ENCODE measurements at places on chromosomes 6 and 20.
A peak's percentile ranks its signal among the peaks of the same experiment; 100 is the strongest.

GRCh38 chr6:29762781-29763214 lies 39.6 kb downstream of the HLA-F start:
- no peak for DNase-seq

DNA sequence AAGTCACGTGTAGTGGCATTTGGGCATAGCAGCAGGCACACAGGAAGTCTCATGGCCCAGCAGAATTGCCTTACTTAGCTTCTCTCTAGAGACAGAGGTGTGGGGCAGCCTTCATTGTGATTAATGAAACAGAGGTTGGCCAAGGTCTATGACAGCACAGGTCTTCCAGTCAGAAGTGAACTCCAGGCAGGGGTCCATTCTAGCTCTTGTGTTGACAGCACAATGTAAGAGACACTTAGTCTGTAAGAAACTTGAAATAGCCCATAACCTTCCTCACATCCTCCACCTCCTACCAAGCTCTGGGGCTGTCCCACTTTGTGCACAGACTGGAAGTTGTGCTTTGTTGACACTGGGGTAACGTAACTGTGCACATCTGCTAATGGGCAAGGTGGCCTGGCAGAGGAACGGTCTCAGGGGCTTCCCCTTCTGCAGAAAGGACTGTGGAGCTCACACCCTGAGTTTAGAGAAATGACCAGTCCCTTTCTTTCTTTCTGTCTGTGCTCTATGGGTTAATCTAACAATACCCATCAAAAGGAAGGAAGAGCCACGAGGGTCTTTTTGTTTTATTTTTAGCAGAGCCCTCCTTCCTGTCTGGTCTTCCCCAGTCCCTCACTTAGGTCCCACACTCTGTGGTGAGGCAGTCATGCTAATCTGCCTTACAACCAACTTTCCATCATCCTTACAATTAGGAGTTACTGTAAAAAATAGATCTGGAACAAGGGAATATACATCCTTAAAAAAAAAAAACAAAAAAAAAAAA lies 35.6 kb upstream of the TAGAP start:
- no peak for DNase-seq

- peak; percentile 92 for DNase-seq
These were observed 15.2 kb upstream of the ROS1 start for GRCh38 chr6:117440706-117441525.

DNA sequence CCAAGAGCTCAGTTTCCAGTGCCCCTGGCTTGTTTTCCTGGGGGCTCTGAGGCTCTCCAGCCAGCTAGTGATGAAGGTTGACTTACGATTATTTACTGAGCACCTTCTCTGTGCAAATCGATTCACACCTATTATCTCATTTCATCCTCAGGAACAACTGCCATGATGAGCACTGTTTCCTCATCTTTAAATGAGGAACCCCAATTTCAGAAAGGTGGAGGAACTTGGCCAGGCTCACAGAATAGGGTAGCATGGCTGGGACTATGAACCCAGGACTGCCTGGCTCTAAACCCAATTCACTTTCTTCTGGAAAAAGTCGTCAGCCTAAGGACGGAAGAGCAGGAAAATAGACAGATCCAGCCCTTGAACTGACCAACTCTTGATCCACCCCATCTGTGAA lies 3.5 kb upstream of the BPI start:
- DNase-seq = no peak

- no peak for DNase-seq
These were observed 8.6 kb upstream of the HIVEP2 start for GRCh38 chr6:142953373-142954273.

- peak; percentile 56 for DNase-seq
These were observed 31.0 kb downstream of the GLO1 start for GRCh38 chr6:38671885-38672467.

- DNase-seq = peak; percentile 5
These were observed 650 bp upstream of the CD2AP start for GRCh38 chr6:47476781-47477496.

- DNase-seq = peak; percentile 41
These were observed 129.2 kb upstream of the SNX9 start for GRCh38 chr6:157693867-157694266.

DNA sequence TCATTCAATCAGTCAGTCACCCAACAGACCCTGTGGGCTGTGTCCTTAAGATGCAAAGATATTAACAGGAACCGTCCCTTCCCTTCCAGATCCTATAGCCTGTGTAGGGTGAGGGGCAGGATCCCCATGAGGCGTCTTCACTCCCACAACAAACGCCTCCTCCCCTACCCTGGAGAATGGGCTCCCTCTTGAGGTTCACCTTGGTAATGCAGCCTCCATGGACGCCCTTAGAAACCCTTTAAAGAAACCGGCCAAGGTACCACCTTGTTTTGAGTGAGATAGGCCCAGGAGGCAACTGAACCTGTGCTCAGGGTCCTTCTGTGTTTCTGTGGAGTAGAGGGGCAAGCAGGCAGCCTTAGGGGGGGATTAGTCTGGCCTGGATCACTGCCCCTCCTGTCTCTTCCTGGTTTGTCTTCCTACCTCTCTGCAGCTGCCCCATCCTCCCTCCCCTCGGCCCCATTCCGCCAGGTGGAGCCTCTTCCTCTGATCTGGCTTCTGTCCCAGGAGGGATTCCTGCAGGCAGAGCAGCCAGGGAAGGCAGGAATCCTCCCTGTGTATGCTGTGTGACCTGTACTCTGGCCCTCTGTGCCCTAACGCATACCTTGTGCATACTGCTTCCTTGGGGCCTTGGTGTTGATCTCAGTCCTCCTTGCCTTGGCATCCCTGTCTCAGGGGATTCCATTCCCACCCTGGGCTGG lies 6.6 kb upstream of the GUCA1A start:
- DNase-seq = peak; percentile 73

DNA sequence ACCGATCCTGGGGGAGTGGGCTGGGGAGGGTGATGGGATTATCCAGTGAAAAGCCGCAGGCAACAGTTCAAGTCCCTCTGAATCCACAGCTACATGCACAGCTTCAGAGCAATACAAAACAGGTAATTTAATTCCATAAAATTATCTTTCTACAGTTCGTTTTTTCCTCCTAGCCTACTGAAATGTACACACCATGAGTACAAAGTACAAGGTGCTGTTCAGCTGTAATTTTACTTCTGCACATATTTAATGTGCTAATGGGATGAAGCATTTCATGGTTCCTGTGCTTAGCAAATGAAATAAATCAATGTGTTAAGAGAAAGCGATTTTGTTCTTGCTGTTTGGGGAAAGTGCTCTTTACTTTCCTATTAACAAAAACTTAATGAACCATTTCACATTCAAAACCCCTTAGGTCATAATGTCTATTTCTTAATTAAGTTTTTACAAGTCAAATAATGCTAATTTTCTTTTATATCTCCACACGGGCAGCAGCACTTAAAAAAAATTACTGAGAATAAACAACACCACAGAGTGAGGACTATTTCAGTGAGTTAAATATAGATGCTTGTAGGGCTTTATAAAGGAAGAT lies 71.8 kb downstream of the INSM1 start:
- no peak for DNase-seq

GRCh38 chr6:20403766-20404640 lies 2.3 kb downstream of the E2F3 start:
- DNase-seq = peak; percentile 81

- DNase-seq = no peak
These were observed 149.9 kb downstream of the C6orf118 start for GRCh38 chr6:165159460-165159859.

- no peak for DNase-seq
These were observed 21.1 kb downstream of the RPRD1B start for GRCh38 chr20:38054647-38055046.

GRCh38 chr6:133835901-133836300 lies 53.0 kb upstream of the TCF21 start:
- no peak for DNase-seq

GRCh38 chr6:125818225-125818657 lies 27.5 kb downstream of the NCOA7 start:
- DNase-seq = peak; percentile 62

GRCh38 chr20:25309395-25310267 lies 61.7 kb downstream of the PYGB start:
- peak; percentile 88 for DNase-seq

DNA sequence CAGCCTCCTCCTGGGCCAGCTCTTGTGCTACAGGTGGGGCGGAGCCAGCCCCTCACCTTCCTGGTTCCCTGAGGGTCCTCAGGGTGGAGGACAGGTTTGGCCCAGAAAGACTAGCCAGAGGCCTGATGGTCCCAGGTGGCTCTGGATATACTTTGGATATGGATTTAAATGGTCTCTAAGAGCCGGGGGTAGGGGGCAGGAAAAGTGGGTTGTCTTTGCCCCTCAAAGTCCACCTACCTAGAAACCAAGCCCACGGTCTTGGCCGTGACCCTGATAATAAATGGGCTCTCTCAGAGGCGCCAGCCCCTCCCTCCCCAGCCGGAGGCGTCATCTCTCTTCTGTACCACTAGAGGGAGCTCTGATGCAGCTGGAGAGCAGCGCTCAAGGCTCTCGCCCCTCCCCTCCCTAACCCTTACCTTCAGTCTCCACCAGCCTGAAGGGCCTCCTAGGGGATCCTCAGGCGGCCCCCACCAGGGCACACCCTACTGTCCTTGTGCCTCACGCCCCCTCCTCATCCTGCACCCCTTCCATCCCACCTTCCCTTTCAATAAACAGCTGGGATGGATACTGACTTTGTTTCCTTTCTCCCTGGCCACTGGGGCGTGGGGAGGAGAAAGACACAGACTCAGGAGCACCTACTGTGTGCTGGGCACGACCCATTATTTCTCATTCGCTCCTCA lies 7.5 kb downstream of the NRSN2 start:
- peak; percentile 72 for DNase-seq

DNA sequence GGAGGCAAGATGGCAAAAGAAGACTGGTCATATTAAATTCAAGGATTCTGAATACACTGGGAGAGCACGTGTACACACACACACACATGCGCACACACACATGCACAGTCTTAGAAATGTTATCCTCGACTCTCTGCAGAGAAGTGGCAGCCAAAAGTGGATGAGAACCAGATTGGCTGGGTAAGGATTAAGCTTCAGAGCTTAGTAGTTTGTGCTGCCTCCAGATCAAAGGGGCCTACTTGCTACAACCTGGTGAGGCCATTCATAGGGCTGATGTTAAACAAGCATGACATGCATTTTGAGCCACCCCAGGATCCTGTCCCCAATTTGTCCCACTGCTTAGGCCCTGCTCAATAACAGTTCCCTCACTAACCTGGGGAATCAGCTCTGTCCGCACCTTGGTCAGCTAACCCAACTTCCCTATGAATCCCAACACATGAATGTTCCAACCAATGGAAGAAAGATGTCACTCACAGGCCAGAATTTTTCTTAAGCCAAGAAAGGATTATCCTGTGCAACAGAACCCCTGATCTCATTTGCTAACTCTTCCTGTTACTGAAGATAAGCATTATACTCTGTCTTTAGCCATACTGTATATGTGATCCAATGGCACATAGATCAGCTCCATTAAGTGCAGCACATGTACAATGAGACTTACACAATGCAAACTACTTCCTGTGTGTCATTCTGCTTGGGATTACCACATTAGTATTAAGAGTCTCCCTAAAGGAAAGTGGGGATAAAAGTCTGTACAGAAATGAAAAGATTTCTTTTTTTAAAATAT lies 31.0 kb downstream of the TOMM6 start:
- DNase-seq = no peak

- DNase-seq = no peak
These were observed 202.1 kb upstream of the EPHA7 start for GRCh38 chr6:93621442-93621841.

DNA sequence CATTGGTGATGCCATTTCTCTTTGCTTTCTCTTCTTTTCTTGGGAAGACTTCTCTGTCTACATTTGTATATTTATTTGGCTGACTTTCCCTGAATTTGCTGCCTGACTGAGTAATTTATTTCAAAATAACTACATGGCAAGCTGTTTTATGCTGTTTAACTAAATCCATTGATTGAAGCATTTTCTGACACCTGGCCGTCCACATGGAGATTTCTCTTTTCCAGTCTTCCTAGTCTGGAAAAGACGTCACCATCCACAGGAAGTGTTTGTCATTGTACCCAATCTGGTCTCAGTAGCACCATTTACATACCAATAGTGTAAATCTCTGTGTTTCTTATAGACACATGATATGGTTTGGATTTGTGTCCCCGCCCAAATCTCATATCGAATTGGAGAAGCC lies 9.2 kb upstream of the MAS1L start:
- DNase-seq = no peak

All from fibroblast of skin of back (primary cell).